Endodermal cell (in vitro differentiated cells): ENCODE measurements at places on chromosomes 2 and 18.

DNA sequence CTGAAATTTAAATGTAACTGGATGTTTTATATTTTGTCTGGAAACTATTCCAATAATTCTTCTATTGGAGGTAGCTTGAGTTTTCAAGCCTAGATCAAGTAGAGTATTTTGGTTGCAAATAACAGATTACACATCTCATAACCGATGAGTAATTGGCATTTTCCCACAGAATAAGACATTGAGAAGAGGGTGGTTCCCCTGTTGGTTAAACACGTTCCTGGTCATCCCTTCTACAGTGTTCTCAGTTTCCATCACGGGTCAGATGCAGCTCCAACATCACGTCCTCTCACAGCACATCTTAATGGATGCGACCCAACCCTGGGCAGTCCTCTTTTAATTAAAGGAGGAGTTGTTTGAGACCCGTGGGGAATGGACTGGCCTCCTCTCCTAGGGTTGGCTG, 149.0 kb upstream of the ZNF516 start:
- DNase-seq, result no peak

GRCh38 chr2:111046670-111047069, 74.0 kb upstream of the BCL2L11 start:
- no peak for DNase-seq

GRCh38 chr2:173934895-173935294, 30.3 kb downstream of the SP3 start:
- DNase-seq, result no peak

DNA sequence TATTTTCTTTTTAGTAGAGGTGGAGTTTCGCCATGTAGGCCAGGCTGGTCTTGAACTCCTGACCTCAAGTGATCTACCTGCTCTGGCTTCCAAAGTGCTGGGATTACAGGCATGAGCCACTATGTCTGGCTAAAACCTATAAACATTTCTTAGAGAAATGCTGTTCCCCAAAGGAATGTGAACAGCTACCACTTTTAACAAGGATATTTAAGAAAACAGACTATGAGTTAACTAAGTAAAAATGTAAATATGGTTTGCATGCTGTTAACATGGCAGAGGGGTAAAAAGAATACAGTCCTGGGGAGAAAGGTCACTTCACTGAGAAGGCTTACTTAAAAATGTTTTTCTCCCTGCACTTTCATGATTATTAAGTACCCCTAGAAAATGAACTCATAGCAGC, 57.1 kb downstream of the SLC16A14 start:
- no peak for DNase-seq

- no peak for DNase-seq
Measured at GRCh38 chr2:56806924-56807323, 623.1 kb downstream of the CCDC85A start.

GRCh38 chr2:19033240-19033639, 325.2 kb downstream of the OSR1 start:
- DNase-seq, result no peak

GRCh38 chr18:39591649-39592048, 2026.1 kb upstream of the CELF4 start:
- peak; percentile 69 for DNase-seq

DNA sequence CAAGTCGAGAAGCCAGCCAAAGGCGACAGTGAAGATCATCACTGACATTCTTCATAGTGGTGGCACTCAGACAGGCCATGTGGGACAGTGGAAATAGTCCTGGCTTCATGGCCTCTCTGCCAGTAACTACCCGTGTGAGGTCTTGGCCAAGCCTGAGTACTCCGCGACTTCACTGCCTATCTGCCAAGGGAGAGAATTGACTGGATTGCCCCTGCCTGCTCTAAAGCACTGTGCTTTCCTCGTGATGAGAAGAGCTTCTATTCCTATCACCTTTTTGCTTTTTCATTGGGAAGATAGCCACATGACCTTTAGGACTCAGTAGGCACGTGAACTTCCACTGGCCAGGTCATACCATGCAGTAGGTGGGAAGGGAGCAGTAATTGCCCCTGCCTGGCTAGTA, 239.3 kb downstream of the HAUS1 start:
- DNase-seq, result no peak

DNA sequence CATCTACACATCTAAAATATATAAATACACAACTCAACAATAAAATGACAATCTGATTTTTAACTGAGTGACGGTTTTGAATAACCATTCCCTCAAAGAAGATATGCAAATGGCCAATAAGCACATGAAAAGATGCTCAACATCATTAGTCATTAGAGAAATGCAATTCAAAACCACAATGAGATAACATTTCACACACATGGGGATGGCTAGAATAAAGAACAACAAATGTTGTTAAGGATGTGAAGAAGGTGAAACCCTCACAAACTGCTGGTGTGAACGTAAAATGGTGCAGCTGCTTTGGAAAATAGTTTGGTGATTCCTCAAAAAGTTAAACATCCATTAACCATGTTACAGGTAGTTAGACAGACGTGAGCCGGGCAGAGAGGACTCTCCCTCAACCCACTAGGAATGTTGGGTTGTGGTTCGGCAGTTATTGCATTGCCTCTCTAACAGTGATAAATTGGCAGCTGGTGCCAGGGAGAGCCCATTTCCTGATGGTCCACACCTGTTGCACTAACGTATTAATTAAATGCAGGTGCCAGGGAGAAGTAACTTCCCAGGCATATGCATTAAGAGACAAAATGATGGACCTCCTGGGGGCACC, 22.3 kb upstream of the DUSP2 start:
- no peak for DNase-seq

GRCh38 chr2:236627841-236628240, 58.2 kb downstream of the ACKR3 start:
- DNase-seq, result peak; percentile 21

- no peak for DNase-seq
Measured at GRCh38 chr2:74975016-74975415, 16.6 kb downstream of the POLE4 start.

GRCh38 chr2:8566774-8567468, 114.9 kb upstream of the ID2 start:
- DNase-seq, result no peak

DNA sequence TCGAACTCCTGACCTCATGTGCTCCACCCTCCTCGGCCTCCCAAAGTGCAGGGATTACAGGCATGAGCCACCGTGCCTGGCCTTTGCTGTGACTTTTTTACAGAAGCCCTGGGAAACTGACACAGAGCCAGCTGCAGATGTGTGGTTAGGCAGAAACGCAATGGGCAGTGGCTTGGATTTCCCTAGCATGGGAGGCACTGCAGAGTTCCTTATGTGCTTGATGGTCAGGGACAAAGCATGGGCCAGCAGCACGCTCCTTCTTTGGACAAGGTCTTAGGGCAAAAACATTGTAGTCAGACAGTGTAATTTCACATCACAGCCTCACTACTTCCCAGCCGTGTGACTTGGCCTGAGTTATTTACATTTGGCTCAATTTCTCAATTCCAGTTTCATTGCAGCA, 153.9 kb downstream of the RNF144A start:
- DNase-seq, result no peak

GRCh38 chr2:110827511-110827910, 95.1 kb downstream of the ACOXL start:
- DNase-seq, result no peak

- DNase-seq, result peak; percentile 90
Measured at GRCh38 chr2:159035790-159036411, 67.5 kb downstream of the TANC1 start.

GRCh38 chr2:38700113-38700785, 34.3 kb downstream of the GALM start:
- DNase-seq, result no peak

DNA sequence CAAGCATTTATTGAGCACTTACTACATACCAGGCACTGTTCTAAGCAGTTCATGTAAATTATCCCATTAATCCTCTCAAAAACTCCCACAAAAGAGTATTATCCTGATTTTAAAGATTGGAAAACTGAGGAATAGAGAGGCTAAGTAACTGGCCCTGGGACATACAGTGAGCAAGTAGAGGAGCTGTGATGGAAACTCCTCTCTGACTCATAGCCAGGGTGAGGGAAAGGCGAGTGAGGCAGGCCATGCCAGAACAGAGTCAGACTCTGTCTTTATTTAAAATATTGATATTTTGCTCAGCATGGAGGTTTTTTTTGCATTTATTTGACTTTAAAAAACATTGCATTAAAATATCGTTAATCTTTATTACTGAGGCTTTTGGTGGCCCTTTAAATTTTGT, 208.0 kb downstream of the LOXHD1 start:
- peak; percentile 10 for DNase-seq

DNA sequence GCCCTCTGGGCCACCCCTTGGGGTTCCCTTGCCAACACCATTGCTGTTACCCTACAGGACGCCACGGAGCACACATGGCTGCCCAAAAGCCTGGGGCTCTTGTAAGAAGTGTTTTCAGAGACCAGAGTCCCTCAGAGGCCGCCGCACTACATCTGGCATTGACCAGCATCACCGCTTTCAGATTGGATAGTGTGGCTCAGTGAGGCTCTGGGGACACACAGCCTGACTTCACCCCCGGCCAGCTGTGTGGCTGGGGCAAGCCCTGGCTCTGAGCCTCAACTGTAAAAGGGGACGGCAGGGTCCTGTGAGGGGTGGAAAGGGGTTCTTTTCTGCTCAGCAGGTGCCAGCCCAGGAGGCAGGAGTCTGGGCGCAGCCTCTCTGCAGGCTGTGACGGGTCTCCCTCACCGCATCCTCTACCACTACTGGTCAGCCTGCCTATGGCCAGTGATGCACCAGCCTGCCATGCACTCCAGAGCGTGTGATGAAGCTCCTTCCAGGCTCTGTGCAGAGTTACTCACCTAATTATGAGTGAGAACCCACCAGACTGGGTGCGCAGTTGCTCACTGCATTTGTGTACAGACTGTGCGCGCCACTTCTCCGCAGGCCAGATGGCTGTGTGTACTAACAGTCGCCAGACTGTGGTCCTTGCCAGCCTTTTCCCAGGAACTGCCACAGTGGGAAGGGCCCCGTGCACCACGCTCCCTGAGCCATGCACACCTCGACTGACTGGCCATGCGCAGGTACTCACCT, 10.7 kb upstream of the OTOF start:
- no peak for DNase-seq

DNA sequence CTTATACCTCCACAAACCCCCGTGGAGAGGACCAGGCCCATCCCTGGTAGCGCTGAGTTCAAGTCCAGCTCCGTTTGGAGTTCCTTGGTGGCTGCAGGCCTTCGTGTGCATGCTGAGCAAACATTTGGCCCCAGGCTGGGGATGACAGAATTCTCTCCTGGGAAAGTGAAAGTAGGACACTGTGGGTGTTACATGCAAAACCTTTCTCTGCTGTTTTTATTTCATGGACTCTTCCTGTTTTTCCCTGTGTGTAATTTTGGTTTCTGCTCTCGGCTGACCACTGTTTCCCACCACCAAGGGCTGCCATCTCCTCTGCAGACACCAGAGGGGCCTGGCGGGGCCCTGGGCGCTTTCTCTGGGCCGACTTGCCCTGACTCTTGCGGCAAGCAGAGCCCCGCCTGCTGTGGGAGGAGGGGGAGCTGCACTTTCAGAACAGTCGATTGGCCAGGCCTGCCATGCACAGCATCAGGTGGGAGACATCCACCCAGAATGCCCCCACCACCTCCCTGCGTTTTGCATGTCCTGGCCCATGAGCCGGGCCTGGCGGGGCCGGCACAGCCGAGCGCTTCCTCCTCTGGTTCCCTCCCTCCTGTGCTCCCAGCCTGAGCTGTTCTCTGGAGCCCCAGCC, 102.4 kb downstream of the CABLES1 start:
- peak; percentile 77 for DNase-seq

DNA sequence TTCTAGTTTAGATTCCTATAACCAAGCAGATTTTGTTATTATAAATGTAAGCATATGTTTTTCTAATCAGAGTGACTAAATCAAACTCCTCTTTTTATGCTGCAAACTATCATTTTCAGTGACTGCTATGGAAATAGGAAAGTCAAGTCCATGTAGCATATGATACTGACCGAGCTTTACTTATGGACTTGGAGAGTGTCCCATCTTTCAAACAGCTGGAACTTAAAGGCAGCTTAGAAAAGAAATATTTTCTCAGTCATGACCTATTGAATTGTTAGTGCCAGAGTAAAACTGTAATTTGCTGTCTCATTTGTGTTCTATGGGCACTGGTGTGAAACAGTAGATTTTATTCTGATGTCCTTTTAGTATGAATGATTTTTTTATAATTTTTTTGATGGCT, 76.7 kb downstream of the PHLPP1 start:
- no peak for DNase-seq

DNA sequence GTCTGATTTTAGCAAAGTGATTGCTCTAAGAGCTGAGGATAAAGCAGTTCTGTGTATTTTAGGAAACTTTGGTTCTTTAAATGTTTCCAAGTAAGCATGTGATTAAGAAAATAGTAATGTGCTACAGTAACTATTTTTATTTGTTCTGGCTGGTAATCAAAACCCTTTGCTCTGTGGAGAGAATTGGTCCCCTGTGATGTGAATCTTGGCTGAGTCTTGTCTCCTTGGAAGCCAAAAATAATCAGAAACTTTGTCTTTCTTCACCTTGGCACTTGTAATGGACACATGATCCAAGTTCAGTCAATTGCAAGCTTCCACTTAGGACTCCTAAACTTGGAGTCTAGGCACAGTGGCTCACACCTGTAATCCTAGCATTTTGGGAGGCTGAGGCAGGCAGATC, 422.7 kb upstream of the CDH20 start:
- no peak for DNase-seq

GRCh38 chr2:230866756-230867523, 2.2 kb downstream of the ITM2C start:
- DNase-seq, result peak; percentile 67

DNA sequence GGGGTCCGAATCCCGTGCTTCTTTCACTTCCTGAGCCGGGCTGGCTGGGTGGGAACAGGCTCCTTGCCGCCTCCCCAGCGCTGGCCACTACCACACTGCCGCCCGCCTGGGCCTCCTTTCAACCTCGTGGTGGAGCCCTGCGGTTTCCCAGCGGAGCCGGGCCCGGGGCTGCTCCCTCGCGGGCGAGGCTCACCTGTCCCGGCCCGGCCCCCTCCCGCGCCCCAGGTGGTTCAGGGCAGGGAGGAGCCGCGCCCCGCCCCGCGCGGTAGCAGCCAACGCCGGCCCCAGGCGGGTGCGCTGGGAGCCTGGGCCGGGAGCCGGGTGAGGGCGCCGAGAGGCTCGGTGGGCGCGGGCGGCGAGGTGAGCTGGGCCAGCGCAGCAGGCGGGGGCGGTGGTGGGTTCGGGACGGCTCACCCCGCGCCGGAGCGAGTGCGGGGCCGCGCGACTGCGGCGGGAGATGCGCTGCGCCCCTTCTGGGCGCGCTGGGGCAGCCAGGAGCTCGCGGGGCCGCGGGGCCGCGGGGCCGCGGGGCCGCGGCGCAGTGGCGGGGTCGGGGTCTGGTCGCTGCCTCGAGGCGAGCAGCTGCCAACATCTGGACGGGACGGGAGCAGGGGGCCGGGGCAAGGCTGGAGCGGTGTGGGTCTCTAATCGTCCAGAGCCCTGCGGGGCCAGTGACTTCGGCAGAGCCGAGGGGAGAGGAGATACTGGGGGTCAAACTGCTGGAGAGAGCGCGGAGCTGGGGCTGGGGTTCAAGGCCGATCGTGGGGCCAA, at the start of gene LYPD6B:
Gene LYPD6B, plus strand, starts transcription at position 258 of the 771 bp plus-strand sequence. CDS start 92,250 bp downstream, outside the sequence.
- DNase-seq, result peak; percentile 88

GRCh38 chr2:118250463-118250862, 162.2 kb downstream of the INSIG2 start:
- peak; percentile 37 for DNase-seq
